ENCODE measurements at places on chromosomes 5 and 9. TPM values are rescaled to one million over a fixed set of nuclear protein-coding genes. Genes with fewer than 3 reads are reported as not detected.

DNA sequence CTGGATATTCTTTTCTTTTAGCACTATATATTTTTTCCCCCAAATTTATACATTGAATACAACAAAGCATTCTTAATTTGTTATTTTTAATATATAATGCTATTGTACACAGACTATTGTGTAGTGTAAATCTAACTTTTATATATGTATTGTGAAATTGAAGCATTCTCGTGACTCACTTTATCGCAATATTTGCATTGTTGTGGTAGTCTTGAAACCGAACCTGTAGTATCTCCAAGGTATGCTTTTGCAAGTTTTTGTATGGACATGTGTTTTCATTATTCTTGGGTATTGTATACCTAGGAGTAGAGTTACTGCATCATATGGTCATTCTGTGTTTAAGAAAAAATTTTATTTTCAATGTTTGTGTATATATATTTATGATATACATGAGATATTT lies 49.6 kb downstream of the NSD1 start:
- DNase-seq = no peak

Gene SSBP2
- 33.7 TPM for total RNA-seq

DNA sequence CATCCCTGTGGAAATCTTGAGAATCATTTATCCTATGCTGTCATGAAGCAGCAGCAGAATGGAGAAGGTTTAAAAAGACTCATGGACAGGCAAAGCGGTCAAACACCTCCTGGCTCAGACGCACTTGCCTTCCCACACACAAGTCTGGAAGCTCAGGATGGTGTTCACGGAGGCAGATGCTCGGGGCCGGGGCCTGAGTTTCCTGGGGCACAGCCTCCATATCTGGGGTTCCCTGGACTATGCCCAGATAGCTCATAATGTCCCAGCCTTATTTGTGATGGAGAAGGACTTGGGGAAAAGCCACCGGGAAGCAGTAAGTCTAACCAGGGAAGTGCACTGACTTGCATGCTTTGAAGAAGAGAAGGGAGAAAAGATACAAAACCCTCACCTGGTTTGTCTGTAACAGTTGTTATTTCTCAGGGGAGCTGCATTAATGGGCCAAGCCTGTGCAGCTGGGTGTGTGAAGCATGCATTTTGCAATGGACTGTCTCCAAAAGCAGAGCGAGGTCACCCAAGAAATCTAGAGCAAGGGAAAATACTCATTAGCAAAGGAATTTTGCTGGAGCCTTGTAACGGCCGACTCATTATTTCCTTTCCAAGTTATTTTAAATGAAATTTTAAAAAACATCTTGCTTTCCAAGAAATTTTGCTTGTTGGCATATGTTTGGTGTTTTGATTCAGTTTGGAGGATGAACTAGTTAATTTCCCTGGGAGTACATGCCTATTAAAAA lies 3.4 kb downstream of the S1PR3 start:
- DNase-seq = no peak

Gene OLFM1
- total RNA-seq = 0.16 TPM

DNA sequence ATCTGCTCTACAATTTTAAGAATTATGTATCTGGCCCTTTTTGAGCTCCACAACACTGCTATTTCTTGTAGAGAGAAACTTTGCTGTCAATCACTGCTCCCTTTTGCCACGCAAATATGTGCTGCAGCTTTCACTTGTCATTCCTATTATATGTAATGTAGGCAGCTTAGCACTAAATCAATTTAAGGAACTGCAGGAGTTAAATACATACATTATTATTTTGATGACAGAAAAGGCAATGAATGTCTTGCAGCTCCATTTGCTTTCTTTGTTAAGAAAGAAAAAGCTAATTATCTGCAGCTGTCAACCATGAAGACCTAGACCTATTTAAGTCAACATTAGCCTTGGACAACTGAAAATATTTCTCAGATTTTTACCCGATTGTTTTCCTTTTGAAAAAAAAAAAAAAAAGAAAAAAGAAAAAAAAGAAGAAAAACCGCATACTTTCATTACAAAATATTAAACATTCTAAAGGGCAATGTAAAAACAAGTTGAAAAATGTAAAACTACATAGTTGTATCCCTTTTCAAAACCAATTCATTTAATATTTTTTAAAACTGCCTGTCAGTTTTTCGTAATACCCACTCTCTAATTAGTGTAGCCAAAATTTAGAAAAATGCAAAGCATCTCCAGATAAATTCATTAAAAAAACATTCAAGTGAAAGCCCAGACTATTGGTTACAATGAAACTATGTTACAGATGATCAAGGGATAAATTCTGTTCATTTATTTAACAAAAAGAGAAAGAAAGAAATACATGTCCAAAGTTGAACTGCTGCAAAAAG lies 57.2 kb downstream of the RFX3 start:
- DNase-seq = no peak

- no peak for DNase-seq
These were observed 185.0 kb upstream of the DAP start for GRCh38 chr5:10946050-10946449.

GRCh38 chr9:128905964-128906363 lies 14.8 kb upstream of the PHYHD1 start:
- no peak for DNase-seq

Gene FBXW11
- total RNA-seq = 33.4 TPM

Gene BSPRY
- total RNA-seq = 0.26 TPM

DNA sequence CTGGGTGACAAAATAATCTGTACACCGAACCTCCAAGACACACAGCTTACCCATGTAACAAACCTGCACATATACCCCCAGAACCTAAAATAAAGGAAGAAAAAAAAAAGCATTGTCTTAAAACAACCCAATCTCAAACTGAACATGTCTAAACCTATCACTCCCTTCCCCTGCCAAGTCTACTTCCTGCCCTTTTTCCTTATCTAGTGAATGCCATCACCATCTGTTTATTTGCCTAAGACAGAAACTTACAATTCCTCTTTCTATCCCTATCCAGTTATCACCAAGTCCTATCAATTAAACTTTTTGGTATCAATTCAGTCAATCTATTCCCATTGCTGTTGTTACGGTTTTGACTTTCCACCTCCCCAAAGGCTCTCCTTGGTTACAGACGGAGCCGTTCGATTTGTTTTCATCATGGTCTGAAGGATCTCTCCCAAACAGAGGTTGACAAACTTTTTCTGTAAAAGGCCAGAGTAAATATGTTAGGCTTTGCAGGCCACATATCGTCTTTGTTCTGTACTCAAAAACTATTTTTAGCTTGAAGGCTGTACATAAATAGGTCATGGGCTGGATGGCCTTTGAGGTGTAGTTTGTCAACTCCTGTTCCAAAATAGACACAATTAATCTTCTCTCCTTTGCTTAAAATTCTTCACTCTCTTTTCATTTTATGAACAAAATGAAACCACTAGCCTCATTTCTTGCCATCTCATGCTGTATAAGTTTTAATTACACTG lies 12.1 kb downstream of the NOL8 start:
- DNase-seq = no peak

DNA sequence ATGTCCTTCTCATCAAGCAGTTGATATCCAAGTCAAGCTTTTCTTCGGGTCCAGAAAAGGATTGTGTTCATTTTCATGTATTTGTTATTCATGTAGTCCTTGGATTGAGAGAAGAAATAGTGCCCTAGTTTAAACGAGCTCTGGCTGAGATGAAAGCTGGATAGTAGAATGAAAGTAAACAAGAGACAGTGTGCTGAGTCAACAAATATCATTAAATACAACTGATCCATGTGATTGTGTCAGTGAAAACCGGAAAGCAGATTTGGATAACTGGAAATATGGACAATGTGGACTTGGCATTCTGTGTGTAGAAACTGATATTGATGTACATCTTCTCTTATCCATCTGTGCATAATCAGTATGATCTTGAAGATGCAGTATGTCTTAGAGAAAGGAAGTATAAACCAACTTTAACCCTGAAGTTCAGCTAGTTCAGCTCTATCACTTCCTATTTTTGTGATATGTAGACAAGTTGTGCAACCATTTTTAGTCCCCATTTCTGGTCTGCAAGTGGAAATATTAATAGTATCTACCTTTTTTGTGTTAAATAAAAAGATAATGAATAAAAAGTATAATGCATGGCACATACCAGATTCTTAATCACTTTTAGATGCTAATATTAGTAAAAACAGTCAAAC lies 4.4 kb downstream of the MUSK start:
- DNase-seq = no peak

GRCh38 chr5:6659941-6660684 lies 26.9 kb downstream of the SRD5A1 start:
- no peak for DNase-seq

GRCh38 chr5:153753645-153754432 lies 263.4 kb downstream of the GRIA1 start:
- no peak for DNase-seq

DNA sequence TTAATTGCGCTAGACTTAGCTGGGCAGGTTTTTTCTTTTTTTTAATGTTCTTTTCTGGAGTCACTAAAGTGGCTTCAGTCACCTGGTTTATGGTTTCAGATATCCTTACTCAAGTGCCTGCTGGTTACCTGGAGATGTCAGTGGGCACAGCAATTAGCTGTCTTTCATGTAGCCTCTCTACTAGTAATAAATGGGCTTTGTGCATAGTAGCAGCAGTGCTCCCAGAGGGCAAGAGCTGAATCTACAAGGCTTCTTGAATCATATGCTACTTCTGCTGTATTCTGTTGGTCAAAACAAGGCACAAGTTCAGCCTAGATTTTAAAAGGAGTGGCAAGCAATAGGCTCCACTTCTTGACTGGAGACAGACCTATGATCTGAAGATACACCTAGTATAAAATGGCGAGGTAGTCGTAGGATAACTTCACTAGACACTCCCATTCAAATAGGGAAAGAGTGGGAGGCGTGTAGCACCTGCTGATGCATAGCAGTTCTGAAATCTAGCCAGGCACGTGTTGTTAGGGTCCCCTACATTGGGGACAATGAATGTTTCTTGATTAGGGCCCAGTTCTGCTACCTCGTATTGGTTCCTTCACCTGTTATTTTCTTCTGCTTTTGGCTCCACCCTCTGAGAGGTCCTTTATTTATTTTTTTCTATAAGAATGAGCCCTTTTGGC lies 7.0 kb downstream of the SCAMP1 start:
- no peak for DNase-seq

DNA sequence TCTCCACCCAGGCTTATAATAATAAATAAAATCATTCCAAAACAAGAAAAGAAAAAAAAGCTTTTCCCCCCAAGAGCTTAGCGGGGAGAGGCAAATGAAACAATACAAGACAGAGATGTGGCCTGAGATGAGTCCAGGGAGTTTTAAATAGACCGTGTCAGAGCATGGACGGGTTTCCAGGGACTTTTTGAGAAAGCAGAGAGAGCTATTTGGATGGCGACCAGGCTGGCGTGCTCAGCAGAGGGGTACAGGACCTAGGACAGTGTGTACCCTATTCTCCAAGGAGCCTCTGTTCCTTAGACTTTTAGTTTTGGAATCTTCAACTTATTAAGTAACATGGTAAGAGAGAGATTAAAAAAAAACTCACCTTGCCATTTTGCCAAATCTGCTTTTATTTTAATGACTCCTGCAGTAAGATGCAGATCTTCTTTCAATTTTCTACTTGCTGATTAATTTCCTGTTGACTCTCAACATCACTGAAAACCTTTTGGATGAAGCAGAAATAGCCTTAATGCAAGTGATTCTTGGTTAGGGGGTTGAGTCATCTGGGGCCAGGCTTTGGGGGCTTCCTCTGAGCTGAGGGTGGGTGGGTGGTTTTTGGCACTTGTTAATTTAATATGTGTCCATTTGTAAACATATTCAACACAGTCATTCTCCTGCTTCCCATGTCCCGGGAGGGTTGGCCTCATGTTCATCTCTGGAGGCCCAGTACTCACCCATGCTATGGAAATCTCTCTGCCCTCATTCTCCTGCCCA lies 49.6 kb upstream of the OSMR start:
- DNase-seq = no peak

Gene TXNDC8
- not detected for total RNA-seq

DNA sequence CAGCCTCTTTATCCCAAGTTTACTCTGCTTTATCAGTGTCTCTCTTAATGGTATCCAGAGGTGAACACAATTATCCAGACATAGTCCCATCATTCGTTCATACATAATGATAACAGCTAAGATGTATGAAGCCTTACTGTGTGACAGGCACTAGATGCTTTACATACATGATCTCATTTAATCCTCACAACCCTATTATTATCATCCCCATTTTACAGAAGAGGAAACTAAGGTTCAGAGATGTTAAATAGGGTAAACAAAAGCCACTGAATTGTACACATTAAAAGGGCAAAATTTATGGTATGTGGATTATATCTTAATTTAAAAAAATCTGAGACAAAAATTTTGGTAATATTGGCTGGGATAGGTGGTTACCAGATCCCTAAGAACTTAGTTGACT lies 124.1 kb upstream of the TBC1D2 start:
- DNase-seq = no peak

Gene CARTPT
- total RNA-seq = not detected

Gene GNA14
- total RNA-seq = not detected

Gene AQP7
- total RNA-seq = 0.44 TPM

DNA sequence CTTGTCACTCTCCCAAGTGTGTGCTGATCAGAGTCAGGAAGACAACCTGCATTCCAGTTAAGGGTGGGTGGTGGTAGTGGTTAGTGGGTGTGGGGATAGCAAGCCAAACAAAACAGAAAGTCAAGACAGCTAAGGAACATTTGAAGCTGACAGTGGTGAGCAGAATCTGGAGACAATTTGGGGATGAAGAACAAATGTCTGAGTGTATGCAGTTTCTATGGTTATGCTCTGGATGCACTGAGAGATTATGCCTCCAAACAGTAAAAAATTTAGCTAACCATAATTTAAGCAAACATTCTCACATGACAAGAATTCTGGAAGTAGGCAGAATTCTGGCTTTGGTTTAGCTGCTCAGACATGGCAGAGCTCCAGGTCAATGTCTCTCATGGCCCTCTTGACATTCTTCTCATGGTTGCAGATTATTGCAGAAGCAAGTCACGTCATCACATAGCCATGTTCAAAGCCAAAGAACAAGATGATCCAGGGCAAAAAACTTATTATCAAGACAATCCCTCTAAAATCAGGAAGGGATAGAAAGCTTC lies 148.7 kb downstream of the LURAP1L start:
- DNase-seq = no peak

- DNase-seq = no peak
These were observed 41.3 kb upstream of the OLFM1 start for GRCh38 chr9:135045928-135046738.

DNA sequence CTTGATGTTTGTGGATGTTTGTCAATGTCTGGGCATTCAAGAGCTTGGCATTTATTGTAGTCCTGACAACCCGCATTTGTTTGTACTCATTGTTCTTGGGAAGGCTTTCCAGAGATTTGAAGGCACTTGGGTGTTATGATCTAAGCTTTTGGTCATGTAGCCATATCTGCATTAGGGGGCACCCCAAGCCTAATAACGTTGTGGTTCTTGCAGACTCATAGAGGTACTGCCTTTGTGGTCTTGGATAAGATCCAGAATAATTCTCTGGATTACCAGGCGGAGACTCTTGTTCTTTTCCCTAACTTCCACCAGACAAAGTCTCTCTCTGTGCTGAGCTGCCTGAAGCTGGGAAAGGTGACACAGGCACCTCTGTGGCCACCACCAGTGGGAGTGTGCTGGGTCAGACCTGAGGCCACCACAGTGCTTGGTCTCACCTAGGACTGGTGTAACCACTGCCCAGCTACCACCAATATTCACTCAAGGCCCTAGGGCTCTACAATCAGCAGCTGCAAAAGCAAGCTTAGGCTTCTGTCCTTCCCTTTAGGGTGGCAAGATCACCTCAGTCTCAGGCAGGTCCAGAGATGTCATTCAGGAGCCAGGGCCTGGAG lies 144.4 kb upstream of the TAS2R1 start:
- DNase-seq = no peak
